ENCODE measurements at places on chromosomes 6 and 20.

DNA sequence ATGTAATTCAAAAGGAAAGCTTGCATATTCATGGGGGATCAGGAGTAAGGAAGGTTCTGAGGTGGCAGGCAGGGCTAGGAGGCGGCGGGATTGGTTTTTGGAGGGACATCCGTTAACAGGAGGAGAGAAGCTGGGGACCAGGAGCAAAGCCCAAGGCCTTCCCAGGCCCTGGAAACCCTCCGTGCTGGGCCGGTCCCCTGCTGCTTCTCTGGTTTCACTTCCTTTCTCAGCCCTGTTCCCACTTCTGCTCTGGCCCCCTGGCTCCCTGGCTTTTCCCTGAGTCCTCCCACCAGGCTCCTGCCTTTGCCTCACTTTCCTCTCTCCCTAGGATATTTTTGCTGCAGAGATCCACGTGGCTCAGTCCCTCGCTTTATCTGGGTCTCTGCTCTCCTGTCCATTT, 26.4 kb upstream of the SALL4 start:
- DNase-seq: no peak

GRCh38 chr6:84033523-84034451, at the start of gene MRAP2:
MRAP2 (plus strand) TSS chr6:84033772; CDS start chr6:84055319, 21,547 bp downstream.
- DNase-seq: no peak

GRCh38 chr6:11618533-11618932, 81.0 kb downstream of the TMEM170B start:
- DNase-seq: no peak

DNA sequence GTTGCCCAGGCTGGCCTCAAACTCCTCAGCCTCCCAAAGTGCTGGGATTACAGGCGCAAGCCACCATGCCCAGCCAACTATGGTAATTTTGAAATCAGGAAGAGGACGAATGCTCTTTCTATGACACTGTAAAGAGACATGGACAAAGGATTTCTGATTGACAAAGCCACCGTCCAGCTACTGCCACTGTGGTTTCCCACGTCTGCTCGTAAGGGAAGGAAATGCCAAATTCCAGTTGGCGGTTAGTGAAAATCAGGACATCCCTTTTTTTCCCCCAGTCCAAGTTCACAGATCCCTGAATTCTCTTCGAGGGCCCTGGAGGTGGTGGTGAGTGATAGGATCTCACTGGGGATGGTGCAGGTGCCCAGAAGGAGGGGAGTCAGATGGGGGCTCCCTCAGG, 31.2 kb downstream of the SNAI1 start:
- no peak for DNase-seq

DNA sequence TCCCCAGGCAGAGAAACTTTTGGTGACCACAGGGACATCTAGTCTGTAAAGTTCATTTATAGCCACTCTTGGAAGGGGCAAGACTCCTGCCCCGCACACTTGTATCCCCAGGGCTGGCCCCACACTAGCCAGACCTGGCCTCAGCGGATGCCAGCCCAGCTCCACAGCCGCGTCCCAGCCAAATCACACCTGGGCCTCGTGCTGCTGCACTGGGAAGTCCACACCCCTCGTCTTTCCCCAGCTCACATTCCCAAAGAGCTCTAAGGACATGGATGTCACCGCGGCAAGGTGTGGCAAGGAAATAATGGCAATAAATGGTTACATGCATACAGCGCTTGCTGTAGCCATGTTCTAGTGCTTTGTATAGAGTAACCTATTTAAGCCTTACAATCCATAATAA, 8.6 kb downstream of the IP6K3 start:
- DNase-seq: no peak

DNA sequence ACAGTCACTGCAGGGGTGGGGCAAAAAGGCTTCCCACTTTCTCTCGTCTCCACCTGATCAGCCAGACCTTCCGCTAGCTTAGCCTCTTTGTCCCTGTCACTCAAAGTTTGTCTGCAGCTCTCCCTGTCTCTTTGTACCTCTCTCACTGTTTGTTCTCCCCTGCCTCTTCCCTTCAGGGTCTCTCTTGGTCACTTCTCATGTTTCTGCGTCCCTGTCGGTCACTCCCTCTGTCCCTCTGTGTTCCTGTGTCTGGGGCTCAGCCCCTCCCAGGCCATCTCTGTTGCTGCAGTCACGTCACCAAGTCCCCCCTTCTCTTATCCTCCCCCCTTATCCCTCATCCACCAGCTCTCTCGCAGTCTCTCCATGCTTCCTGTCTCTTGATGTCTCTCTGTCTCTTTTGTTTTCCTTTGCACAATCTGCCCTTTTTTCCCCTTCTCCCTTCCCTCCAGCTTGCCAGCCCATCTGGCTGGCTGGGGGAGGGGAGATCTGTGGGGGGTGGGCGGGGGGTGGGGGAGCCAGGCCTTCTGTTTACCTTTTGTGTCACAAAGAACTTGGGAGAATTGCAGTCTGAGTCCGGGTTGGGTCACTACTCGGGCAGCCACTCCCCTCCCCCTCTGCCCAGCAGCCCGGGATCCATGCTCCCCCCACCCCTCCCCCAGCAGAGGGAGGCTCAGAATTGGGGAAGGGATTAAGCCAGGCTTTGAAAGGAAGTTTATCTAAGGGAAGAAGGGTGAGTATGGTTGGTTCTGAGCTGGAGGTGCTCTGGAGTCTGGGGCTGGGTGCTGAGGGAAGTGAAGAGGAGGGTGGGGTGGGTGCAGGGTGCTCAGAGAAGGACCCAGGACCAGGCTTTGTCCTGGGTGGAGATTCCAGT, 32.3 kb downstream of the FOXP4 start:
- no peak for DNase-seq

GRCh38 chr6:110178626-110179405, 654 bp downstream of the WASF1 start:
- peak; percentile 75 for DNase-seq

GRCh38 chr20:62319346-62319909, 16.6 kb downstream of the ADRM1 start:
- DNase-seq: no peak

- no peak for DNase-seq
Observed at GRCh38 chr20:37915434-37915787, 12.5 kb downstream of the VSTM2L start.

- DNase-seq: peak; percentile 15
Observed at GRCh38 chr6:43189776-43190304, 7.8 kb downstream of the CUL9 start.

DNA sequence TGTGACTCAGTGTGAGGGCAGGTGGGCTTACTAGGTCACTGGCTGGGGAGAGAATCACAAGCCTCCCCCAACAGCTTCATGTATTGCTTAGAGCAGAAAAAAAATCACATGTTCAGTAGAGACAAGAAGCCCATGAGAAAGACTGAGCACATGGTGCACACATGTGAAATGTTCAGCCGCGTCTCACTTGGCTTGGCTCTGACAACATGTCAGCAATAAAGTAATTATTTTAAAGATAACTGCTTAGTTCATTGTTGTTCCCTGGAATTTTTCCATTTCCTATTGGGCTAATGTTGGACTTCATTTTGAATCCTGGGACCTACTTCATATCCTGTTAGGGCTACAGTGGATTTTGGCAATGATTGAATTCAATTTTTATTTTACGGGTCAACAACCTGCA, 222.6 kb downstream of the C6orf118 start:
- no peak for DNase-seq

DNA sequence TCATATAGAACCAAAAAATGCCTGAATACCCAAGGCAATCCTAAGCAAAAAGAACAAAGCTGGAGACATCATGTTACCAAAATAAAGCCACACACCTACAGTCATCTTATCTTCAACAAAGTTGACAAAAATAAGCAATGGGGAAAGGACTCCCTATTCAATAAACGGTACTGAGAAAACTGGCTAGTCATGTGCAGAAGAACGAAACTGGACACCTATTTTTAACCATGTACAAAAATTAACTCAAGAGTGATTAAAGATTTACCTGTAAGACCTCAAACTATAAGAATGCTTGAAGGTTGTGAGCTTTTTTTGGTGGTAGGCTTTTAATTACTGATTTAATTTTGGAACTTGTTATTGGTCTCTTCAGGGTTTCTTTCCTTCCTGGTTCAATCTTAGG, 236.0 kb upstream of the DEFB112 start:
- DNase-seq: no peak

- no peak for DNase-seq
Observed at GRCh38 chr20:54123587-54124180, 50.1 kb downstream of the CYP24A1 start.

- DNase-seq: no peak
Observed at GRCh38 chr6:94443701-94444100, 1024.3 kb upstream of the EPHA7 start.

GRCh38 chr6:129469070-129469662, 240.8 kb downstream of the ARHGAP18 start:
- DNase-seq: no peak

- DNase-seq: peak; percentile 35
Observed at GRCh38 chr6:109441069-109441816, 719 bp downstream of the SMPD2 start.

- DNase-seq: no peak
Observed at GRCh38 chr20:44070139-44070900, 116.7 kb downstream of the JPH2 start.

GRCh38 chr6:143607974-143608373, 69.8 kb upstream of the PHACTR2 start:
- no peak for DNase-seq

DNA sequence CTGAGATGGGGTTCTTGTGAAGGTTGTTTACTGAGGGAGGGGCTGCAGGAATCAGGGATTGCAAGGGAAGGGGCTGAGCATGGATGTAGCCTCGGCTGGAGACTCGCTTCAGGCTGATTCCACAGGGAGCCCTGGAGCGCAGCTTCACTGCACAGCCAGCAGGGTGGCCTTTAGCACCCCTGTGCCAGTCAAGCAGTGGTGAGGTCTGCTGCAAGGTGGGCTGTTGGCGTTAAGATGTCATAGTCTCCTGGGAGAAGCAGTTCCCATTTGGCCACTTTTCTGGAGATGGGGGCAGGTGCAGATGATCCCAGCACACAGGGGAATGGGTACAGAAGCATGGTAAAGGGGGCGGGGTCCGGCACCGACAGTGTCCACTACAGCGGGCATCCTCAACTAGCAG, 126.3 kb downstream of the TOX2 start:
- no peak for DNase-seq

- no peak for DNase-seq
Observed at GRCh38 chr6:111837641-111838500, 35.4 kb downstream of the FYN start.

DNA sequence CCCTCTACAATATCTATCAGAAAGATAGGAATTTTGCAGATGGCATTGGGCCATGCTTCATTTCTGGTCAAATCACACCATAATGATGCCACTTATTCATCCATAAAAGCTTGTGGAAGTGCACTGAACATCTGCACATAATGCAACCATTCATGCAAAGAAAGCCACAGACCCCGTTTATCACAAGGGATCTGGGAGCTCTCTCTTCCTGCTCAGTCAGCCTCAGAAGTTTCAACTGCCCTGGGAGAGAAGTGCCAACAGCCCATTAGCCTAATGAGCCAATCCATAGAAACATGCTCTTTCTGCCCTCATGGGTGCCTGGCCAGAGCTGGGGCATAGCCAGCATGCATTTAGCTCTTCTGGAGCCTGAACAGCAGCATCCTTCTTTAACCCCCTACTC, 85.8 kb downstream of the SLC35F1 start:
- DNase-seq: no peak

- no peak for DNase-seq
Observed at GRCh38 chr20:60108397-60108796, 150.2 kb downstream of the CDH26 start.

DNA sequence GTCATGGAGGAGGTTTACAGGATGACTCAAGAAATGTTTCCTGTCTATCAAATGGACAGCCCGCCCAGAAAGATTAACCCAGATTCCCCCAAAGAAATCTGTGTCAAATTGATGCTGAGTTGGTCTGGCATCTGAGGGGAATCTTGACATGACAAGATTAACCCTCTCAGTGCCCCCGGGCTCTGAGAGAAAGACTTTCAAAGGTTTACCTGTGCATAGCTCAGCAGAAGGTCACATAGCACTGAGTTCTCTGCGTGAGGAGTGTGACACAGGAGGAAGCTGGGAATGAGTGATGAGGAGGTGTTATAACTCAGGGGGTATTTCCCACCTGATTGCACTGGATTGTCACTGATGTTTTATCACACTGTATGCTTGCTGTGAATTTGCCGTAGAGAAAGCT, 601.2 kb downstream of the DHX35 start:
- no peak for DNase-seq

DNA sequence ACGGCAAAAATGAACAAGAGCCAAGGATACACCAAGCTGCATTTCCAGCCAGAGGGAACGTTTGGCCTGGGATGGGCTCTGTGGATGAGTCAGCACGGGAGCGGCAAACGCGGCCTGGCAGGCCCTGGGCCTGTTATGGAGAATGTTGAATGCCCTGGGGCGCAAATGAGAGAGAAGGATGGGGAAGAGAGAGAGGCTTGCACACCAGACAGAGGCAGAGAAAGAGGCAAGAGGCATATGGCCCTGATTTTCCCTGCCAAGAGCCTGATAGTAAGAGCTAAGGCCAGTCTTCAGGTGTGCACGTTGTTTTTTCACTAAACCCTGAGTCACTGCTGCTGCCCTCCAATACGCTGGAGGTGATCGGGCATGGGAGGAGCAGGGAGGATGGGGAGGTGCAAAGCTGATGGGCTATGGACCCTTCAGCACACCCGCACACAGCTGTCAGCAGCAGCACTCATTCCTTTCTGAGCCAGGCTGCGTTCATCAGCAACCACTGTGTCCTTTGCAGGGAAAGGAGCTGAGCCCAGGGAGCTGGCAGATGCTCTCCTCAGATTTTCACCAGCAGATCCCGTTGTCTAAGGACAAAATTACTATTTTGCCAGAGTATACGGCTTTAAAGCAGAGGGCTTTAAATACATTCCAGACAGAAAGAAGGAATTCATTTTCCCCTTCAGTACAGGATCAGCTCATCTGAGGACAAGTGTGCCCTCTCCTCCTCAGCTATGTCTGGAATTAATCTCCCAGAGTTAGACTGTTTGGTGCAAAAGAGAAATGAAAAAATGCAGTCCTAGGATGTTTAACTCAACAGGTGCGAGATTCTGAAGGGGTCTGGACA, 61.7 kb upstream of the SLC22A23 start:
- DNase-seq: no peak

- DNase-seq: no peak
Observed at GRCh38 chr6:166112580-166112979, 55.1 kb downstream of the TBXT start.

DNA sequence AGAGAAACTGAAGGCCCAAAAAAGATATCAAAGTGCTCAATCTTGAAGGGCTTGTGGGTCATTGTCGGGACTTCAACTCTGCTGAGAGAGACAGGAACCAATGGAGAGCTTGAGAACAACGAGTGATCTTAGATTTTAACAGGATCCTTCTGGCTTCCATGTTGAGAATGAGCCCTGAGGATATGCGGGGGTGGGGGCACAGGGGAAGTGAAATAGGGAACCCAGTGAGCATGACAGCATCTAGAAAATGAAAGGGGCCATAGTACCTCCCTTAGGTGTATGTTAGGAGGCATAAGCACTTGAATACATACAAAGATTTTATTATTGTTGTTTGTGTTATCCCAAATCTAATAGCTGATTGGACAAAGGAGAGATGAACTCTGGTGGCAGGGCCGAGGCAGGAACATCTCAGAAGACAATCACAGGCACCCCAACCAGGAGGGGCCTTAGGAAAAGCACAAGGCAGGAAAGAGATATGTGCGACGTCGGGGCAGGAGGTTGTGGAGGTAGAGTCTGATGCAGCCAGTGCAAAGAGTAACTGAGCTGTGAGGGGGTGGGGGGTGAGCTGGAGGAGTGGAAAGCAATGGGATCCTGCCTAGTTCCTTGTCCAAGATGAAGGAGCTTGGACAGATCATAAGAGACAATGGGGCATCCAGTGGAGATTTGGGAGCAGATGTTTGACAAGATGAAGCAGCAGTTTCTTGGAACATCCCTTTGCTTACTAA, 10.4 kb downstream of the TGM6 start:
- no peak for DNase-seq

GRCh38 chr20:25059866-25060465, 2.0 kb upstream of the ACSS1 start:
- no peak for DNase-seq

GRCh38 chr20:58173091-58173490, 55.4 kb downstream of the ANKRD60 start:
- no peak for DNase-seq
